ENCODE measurements at places on chromosomes 5 and 9.

- no peak for DNase-seq
Measured at GRCh38 chr5:149611326-149611725, 30.0 kb downstream of the ARHGEF37 start.

- DNase-seq: no peak
Measured at GRCh38 chr5:124744170-124744971, 2.1 kb downstream of the ZNF608 start.

DNA sequence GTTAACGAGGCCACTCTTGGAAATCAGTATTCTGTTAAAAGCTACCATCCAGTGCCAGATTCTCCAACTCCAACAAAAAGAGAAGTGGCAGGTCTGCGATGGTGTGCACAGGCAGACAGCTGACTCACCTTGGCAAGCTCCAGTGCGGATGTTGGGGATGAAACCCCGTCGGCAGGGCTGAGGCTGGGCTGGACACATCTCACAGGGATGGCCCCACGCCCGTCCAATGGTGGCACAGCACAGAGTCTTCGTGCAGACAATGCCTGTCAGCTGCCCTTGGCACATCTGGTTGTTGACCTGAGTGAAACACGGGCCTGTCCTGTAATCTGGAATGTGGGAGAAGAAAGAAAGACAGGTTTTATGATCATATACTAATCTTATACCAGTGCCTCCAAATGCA, 73.4 kb downstream of the FBN2 start:
- no peak for DNase-seq

DNA sequence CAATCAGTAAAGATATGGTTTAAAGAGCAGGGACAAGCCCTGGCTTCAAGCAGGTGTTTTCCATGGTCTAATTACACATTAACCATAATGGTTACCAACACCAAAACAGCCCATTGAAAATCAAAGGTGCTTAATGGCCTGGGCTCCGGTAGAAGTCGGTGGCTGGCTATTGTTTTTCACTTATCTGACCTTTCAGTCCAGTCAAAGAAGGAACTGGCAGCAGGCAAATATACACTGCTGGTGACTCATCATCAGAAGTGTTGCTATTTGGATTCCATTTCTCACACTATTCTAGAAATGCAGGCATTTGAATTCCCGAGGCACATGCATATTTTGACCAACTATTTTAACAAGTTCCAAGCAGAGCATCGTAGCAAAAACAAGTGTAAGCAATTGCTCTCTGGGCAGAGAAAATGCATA, 26.3 kb upstream of the GABRP start:
- no peak for DNase-seq

GRCh38 chr5:60960591-60960990, 15.6 kb downstream of the NDUFAF2 start:
- DNase-seq: no peak

DNA sequence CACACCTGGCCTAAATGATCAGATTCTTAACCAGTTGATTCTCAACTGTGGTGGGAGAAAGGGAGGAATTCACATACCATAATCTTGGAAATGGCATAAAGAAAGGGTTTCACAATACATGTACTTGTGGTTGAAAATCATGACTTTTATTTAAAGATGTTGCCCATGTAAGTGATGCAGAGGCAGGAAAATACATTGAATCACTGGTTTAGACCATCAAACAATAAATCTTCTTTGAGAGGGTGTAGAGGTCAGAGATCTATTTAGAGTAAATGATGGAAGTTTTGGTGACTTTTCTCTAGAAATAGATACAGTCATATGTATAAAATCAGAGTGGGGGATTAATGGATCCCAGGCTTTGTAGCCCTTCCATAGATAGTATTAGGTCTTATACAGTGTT, 15.4 kb downstream of the NDUFS4 start:
- no peak for DNase-seq

- no peak for DNase-seq
Measured at GRCh38 chr5:143642791-143643190, 169.2 kb upstream of the HMHB1 start.

GRCh38 chr5:175873088-175873454, 1.7 kb downstream of the CPLX2 start:
- DNase-seq: no peak

DNA sequence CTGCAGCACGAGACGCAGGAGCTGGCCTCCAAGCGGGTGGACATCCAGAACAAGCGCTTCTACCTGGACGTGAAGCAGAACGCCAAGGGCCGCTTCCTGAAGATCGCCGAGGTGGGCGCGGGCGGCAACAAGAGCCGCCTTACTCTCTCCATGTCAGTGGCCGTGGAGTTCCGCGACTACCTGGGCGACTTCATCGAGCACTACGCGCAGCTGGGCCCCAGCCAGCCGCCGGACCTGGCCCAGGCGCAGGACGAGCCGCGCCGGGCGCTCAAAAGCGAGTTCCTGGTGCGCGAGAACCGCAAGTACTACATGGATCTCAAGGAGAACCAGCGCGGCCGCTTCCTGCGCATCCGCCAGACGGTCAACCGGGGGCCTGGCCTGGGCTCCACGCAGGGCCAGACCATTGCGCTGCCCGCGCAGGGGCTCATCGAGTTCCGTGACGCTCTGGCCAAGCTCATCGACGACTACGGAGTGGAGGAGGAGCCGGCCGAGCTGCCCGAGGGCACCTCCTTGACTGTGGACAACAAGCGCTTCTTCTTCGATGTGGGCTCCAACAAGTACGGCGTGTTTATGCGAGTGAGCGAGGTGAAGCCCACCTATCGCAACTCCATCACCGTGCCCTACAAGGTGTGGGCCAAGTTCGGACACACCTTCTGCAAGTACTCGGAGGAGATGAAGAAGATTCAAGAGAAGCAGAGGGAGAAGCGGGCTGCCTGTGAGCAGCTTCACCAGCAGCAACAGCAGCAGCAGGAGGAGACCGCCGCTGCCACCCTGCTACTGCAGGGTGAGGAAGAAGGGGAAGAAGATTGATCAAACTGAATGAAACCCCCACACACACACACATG, 654 bp downstream of the PURA start:
- peak; percentile 15 for DNase-seq

GRCh38 chr9:104091116-104091515, 3.0 kb upstream of the SMC2 start:
- DNase-seq: no peak

GRCh38 chr9:5813824-5814223, 19.1 kb downstream of the ERMP1 start:
- no peak for DNase-seq

GRCh38 chr9:73824671-73825070, 672.5 kb upstream of the RORB start:
- no peak for DNase-seq

DNA sequence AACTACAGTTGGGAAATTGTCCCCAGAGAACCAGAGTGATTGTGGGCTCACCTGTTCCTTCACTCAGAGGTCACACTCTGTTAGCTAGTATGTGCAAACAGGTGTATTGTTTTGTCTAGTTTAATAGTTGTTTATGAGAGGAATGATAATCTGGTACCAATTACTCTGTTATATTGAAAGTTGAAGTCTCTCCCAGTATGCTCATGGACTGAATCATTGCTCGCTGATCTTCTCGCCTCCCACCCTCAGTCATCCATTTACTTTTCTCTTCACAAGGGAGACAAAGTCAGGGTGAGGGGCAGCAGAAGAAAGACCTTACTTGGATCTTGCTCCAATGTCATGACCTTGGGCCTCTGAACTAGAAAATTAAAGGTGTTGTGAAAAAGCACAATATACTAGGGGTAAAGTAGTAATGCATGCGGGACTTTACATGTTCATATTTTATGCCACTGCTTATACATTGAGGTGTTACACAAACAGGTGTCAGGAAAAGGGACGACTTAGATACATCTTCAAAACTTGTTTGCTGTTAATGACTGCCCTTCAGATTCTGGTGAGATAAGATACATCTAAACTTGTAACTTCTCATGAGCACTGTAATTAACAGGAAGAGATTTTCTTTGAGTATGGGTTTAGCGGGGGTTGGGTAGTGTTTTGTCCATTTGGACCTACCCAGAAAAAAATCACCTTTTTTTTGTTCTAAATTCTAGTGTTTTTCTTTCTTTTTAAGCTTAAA, 36.9 kb downstream of the LNPEP start:
- DNase-seq: no peak

DNA sequence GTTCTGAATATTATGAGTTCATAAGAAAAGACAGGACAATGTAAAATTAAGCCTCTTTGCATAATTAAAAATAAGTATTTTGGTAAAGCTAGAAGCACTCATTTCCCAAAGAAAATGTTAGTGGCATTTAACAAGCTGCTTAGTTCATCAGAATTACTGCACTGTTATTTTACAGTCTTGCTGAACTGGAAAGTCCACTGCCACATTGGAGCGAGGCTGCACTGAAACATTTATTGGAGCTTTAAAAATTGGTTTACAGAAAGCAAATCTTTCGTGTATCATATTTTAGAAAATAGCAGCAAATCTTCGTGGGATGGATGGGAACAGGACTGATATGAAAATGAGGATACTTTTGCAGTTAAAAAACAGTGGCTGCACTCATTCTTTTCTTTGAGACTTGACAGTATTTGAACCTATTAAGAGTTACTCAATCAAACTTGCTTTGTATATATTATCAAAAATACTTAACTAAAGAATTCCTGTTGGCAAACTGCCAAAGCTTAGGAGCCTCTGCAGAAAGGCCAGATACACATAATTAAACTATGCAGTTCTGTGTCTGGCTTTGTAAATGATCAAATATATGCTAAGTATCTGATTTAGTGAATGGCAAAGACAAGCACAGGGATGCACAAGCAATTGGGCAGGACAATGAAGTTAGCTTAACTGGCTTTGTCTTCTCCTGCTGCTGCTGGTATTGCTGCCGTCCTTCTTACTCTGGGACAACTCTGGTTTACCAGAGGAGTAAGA, 16.5 kb upstream of the FBXL7 start:
- DNase-seq: no peak

DNA sequence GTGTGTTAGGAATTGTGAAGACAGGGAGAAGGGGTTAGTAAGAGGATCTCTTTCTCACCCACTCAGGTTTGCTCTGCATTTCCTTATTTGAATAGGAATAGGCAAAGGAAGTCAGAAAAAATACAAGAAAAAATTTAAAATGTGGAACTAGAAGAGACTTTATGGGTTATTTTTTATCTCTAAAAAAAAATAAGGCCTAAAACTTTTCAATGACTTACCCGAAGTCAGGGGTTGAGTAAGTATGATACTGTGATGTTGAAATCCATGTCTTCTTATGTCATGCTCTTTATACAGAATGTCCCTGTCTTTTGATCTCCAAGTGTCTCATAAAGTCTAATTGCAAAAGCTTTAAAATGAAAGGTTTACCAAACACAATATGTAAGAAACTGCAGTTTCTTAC, 148.3 kb upstream of the PIK3R1 start:
- DNase-seq: no peak

DNA sequence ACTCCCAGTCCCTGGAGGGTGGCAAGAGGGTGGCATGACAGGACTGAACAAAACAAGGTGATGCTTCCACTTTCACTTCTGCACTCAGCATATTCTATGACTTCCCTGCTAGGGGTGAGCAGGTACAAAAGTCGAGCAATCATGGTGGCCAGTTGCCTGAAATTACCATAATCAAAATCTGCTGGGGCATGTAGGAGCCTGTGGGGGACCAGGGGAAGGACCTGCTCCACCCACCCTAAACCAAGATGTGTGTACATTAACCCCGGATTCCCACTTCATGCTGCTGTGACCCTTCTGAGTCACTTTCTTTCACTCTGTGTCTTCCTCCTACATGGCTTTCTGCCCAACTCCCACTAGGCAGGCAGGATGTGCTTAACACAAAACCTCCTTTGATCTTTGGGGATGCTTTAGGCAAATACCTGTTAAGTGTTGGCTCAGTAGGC, 73.3 kb upstream of the PHF24 start:
- no peak for DNase-seq

- DNase-seq: no peak
Measured at GRCh38 chr5:96605144-96605837, 56.9 kb upstream of the CAST start.

GRCh38 chr9:1637401-1637800, 377.7 kb upstream of the SMARCA2 start:
- DNase-seq: no peak

DNA sequence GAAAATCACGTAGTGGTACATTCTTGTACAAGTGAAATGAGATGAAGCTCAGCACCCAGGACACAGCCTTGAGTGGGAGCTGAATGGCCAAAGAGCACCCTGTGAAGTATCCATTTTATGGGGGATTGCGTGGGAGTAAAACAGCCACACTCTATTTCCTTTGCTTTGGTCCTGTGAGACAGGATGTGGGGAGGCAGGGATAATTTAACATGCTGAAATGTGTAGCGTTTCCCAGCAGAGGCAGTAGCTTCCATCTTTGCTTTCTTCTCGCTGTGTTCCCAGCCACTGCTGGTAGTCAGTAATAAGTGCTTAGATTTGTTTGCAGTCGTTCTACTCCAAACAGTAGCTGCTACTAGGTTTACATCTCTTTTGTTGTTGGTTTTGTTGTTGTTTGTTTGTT, 4.4 kb downstream of the IL31RA start:
- DNase-seq: no peak

DNA sequence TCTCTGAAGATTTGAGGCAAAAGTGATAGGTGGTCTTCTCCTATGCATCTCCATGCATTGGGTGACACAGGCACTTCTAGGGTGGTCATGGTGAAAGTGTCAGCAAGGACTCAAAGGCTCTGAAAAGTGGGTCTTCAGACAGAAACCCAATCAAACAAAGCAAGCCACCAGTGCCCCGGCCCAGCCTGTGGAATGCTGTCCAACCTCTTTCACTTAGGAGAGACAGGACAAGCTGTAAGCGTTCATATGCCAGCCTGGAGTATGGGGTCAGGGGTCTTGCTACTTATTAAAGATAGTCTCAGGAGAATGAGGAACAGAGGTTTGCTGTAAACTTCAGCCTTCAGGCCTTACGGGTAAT, 324.5 kb downstream of the GADD45G start:
- DNase-seq: no peak

- no peak for DNase-seq
Measured at GRCh38 chr5:13511442-13511841, 433.0 kb downstream of the DNAH5 start.

DNA sequence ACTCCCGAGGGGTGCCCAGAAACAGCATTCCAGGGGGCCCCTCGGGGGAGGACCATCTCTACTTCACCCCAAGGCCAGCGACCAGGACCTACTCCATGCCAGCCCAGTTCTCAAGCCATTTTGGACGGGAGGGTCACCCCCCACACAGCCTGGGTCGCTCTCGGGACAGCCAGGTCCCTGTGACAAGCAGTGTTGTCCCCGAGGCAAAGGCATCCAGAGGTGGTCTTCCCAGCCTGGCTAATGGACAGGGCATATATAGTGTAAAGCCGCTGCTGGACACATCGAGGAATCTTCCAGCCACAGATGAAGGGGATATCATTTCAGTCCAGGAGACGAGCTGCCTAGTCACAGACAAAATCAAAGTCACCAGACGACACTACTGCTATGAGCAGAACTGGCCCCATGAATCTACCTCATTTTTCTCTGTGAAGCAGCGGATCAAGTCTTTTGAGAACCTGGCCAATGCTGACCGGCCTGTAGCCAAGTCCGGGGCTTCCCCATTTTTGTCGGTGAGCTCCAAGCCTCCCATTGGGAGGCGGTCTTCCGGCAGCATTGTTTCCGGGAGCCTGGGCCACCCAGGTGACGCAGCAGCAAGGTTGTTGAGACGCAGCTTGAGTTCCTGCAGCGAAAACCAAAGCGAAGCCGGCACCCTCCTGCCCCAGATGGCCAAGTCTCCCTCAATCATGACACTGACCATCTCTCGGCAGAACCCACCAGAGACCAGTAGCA, 83.9 kb downstream of the GOLPH3 start:
- DNase-seq: no peak

Measured in activated T-cell treated with anti-CD3 and anti-CD28 coated beads for 1 hour (primary cell).